ENCODE measurements at places on chromosomes 2 and 18.

- no peak for ATAC-seq
Measured at GRCh38 chr2:179265082-179265510, 464 bp upstream of the SESTD1 start.

DNA sequence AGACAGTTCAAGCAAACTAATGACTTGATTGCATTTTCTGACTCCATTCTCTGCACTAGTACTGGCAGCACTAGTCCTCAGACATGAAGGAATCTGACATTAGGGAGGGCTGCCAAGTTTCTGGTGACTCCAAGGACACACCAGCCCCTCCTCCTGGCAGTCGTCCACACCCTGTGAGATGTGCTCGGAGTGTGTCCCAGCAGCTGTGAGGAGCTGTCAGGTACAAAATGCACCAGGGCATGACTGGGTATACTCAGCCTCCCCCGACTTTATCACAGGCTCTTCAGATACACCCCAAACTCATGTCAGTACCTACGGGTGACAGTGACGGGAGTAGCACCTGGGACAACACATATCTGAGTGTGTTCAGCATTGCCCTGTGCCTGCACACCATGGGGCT is 43.1 kb downstream of the EDAR start:
- no peak for ATAC-seq

DNA sequence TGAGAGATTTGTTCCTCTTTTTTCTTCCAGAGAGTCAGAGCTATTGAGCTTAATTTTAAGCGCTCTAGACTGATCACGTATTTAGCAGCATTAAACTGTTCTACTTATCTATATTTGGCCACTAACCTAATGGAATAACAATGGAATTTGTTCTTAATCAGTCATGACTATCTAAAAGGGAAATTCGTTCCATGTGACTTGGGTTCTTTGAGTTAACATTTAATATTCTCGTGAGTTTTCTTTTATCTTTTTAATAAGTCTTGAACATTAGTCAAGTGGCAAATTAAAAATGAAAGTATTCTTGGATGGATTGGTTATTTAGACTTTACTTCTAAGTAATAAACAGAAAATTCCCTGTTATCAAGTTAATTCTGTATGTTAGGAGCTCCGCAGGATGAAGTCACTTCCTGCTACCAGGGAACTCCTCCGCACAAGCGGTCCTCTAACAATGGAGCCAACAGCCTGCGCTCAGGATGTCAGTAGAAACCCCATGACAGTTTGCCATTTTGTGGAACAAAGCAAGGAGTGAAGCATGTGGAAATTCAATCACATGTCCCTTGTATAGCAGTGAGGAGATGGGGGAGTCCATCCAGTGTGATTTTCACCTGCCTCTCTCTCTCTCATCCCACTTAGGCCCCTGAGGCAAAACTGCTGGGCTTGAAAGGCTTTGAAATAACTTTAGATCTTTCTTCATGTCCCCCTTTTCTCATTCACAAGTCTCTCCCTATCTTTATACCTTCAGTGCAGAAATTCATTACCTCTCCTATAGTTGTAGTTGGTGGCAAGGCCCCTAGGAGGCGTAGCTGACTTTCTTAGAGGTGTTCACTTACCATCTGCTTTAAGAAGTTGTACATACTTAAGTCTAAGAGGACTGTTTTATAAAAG is 138.1 kb downstream of the WDR7 start:
- no peak for ATAC-seq

DNA sequence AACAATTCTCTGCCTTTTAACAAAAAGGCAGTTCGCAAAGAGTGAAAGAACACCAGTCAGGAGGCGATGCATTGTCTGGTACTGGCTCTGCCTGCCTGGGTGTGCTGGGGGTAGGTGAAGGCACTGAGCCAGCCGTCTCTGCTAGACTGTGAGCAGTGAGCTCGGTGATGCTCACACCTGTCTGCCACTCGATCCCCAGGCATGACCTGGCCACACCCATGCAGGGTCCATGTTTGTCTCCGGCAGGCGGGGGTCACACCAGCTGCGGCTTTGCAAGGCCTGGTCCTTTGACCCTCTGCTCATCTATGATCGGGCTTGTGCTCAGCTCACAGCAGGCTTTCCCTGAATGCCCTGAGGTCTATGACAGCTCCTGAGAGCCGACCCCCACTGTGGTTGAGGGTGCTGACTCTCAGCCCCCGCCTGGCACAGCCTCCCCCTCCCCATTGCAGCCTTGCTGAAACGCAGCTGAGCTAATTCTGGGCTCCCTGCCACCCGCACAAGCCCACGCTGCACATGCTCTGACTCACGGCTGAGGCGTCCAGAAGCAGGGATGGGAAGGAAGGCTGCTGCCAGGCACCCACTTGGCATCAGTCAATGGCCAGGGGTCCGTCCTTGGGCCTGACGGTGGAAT is 23.7 kb downstream of the CRACDL start:
- no peak for ATAC-seq

DNA sequence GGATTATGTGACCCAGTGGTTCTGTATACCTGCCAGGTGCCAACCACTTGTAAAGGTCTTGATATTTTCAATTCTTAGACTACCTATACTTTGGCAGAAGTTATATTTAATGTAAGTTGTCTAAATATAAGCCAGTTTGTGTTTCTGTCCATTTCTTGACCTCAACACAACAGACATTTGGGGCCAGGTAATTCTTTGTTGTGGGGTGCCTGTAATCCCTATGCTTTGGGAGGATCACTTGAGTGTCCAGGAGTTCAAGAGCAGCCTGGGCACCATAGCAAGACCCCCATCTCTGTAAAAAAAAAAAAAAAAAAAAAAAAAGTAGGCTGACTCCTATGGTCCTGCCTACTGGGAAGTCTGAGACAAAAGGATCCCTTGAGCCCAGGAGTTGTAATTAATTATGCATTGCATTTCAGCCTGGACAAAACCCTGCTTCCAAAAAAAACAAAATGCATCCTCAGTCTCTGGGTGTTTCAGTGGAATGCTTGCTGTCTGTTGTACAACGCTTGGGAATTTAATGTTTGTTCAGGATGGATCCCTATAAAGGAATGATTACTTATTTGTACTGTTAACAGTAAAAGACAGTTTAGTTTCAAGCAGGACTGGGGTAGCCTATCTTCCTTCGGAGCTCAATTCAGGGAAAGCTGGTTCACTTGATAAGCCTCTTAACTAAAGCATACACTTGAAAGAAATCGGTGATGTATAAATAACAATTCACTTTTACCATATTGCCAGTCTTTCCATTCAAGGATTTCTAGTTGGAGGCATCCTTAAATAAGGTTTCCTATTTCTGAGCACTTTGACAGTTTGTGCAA is 3.4 kb downstream of the RPS27A start:
- no peak for ATAC-seq

- ATAC-seq, result no peak
Measured at GRCh38 chr2:229085439-229085838, 185.6 kb downstream of the PID1 start.

GRCh38 chr2:51791496-51791895 is 759.6 kb upstream of the NRXN1 start:
- no peak for ATAC-seq

GRCh38 chr2:64952511-64953482 is 36.4 kb upstream of the SLC1A4 start:
- ATAC-seq, result no peak

DNA sequence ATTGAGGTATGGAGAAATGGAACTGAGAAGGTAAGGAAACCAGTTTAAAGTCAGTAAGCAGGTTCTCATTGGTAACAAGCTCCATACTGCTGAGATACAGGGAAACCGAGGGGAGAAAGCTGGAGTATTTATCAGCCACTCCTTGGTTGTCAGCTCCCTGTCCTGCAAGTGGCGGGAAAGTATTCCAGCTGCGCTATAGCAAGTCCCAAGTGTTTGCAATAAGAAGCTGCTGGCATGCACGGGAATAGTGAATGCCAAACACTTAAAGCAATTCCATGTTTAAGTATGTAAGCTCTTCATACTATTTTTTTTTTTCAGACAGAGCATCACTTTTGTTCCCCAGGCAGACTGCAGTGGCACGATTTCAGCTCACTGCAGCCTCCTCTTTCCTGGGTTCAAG is 1601.1 kb downstream of the SUCLG1 start:
- no peak for ATAC-seq

Data from stimulated activated memory B cell treated with anti-CD40 and anti-IgM and Interleukin-4, amounts not matched to agents 10 μg/mL and 1 μg/mL and 100 μg/mL, for 72 hours (primary cell).